T-helper 2 cell (primary cell): ENCODE measurements at places on chromosomes 6 and 20.

- DNase-seq, result no peak
These were observed 211.2 kb downstream of the PHACTR1 start for GRCh38 chr6:12927746-12928145.

- no peak for DNase-seq
These were observed 119.2 kb downstream of the SYCP2 start for GRCh38 chr20:59813948-59814839.

DNA sequence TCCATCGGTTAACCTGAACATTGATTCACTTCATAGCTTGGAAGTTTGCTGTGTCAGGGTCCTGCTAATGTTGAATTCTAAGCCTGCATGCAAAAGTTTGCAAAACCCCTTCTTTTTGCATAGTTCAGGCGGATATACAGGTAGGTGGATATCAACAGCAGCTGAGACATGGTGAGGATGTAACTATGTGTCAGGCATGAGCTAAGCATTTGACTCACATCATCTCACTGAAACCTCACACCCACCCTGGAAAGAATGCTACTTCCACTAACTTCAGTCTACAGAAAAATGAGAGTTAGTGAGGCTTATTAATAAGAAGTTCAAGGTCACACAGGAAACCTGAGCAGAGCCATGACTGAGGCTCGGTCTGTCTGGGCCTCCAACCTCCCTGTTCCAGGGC is 276.9 kb downstream of the BMP7 start:
- DNase-seq, result no peak

GRCh38 chr6:161035981-161036263 is 44.4 kb downstream of the MAP3K4 start:
- DNase-seq, result no peak

- no peak for DNase-seq
These were observed 252.1 kb downstream of the FARS2 start for GRCh38 chr6:5513408-5513807.

DNA sequence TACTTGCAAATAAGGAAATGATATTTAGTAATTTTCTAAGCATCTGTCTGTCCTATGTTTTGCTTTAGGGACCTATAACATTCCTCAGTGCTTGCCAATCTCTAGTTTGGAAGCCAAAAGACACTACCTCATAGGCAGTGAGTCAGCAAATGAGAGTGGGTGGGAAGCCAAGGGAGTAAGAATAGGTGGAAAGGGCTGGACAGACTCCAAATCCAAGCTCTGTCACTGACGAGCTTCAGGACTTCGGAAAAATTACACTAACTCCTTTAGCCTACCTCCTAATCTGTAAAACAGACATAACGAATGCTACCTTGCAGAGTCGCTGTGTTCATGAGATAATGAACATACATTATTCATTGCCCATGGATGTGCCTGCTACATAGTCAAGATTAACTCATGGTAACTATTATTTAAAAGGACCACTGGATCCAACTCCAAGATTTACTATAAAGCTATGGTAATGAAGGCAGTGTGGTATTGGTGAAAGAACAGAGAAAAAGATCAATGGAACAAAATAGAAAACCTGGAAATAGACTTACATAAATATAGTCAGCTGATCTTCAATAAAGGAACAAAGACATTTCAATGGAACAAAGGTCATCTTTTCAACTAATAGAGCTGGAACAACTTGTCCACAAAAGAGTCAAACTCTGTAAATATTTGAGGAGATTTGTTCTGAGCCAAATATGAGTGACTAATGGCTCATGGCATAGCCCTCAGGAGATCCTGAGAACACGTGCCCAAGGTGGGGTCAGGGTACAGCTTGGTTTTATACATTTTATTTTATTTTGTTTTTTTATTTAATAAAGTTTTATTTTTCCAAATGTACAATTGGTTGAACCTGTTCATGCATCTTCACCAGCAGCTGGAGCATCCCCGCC is 64.1 kb downstream of the FAM50B start:
- no peak for DNase-seq

- DNase-seq, result no peak
These were observed 21.0 kb downstream of the JPH2 start for GRCh38 chr20:44166008-44166407.

DNA sequence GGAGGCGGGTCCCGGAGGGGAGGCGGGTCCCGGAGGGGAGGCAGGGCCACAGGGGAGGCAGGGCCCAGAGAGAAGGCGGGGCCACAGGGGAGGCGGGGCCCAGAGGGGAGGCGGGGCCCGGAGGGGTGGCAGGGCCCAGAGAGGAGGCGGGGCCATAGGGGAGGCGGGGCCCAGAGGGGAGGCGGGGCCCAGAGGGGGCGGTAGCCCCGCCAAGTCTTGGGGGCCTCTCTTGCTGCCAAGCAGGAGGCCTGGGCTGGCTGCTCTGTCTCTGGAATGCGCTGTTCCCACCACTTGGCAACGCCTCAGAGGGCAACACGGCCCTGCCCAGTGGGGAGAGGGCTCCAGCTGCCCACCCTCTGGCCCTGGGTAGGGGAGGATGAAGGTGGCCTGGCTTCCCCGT is 80.5 kb downstream of the YTHDF1 start:
- DNase-seq, result no peak

- no peak for DNase-seq
These were observed 5.7 kb upstream of the CD93 start for GRCh38 chr20:23091721-23092383.
